Right lung (tissue), 10 donors: ENCODE measurements at places on chromosomes 1 and 21. TPM values are rescaled to one million over a fixed set of nuclear protein-coding genes. Genes with fewer than 3 reads are reported as not detected.

ARHGEF11 gene
- 29.6 TPM for polyA plus RNA-seq

C1orf21 gene
- polyA plus RNA-seq = 40.2 TPM

ZNF593OS gene
- polyA plus RNA-seq = 1.9 TPM

SPSB1 gene
- 6.5 TPM for polyA plus RNA-seq

SLC1A7 gene
- polyA plus RNA-seq = 0.58 TPM

SEMA4A gene
- polyA plus RNA-seq = 15.2 TPM

SPRR5 gene
- polyA plus RNA-seq = not detected

PRAMEF15 gene
- not detected for polyA plus RNA-seq

SH2D5 gene
- polyA plus RNA-seq = 0.05 TPM

RNU1-1 gene
- polyA plus RNA-seq = 2.7 TPM

LPAR3 gene
- polyA plus RNA-seq = 2.1 TPM

RALGPS2 gene
- polyA plus RNA-seq = 22.4 TPM

LSM10 gene
- 15.1 TPM for polyA plus RNA-seq

CIART gene
- 8.1 TPM for polyA plus RNA-seq

KRTAP21-2 gene
- polyA plus RNA-seq = not detected

PTGER3 gene
- polyA plus RNA-seq = 0.18 TPM

HES3 gene
- polyA plus RNA-seq = not detected

WDR26 gene
- 104 TPM for polyA plus RNA-seq

S100A9 gene
- polyA plus RNA-seq = 33.5 TPM

SPATA45 gene
- polyA plus RNA-seq = 0.37 TPM

CCDC30 gene
- polyA plus RNA-seq = 15.0 TPM

PRR9 gene
- polyA plus RNA-seq = not detected

SASS6 gene
- 9.7 TPM for polyA plus RNA-seq

DNA sequence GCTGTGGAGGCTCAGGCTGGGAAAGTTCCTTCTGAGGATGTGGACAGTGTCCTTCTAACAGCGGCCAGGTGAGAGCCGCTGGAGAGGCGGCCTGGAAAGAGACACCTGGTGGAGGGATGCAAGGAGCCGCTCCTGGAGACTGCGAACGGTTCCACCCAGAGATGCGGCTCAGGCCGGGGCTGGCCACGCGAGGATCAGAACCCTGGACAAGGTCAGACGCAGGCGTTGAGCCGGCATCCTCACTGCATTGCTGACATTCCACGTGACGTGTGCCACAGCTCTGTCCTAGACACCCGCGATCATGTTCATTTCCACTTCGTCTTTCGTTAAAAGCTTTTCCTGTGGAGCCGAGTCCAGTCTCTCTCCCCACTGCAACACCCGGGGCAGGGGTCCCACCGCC is 28.8 kb downstream of the CFAP74 start:
- DNase-seq = no peak

DNA sequence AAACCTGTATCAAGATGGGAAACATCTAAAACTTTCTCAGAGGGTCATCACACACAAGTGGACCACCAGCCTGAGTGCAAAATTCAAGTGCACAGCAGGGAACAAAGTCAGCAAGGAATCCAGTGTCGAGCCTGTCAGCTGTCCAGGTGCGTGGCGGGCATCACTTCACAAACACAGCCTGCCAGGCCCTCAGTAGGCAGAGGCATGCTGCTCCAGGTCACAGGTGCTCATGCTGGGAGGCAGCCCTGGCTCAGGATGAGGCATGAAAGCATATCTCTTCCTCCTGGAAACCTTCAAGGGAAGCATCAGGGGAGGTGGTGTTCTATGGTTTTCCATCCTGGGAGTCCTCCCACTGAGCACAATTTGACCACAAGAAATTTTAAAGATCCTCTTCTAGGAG is 6.3 kb downstream of the CD2 start:
- no peak for DNase-seq

DNA sequence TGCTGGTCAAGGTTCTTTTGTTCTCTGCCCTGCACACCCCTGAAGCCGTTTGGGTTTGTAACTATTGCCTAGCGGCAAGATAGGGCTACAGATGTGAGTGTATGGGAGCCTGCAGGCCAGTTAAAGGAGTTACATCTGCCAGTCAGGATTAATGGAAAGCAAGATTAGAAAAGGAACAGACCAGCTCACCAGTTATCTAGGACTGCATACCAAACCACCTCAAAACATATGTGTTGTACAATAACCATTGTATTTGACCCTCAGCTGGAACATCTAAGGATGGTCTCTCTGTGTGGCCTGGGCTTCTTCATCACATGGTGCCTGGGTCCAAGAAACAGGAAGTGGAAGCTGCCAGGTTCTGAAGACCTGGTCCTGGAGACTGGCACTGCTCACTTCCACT is 52.5 kb upstream of the FBXO28 start:
- DNase-seq = no peak

DNA sequence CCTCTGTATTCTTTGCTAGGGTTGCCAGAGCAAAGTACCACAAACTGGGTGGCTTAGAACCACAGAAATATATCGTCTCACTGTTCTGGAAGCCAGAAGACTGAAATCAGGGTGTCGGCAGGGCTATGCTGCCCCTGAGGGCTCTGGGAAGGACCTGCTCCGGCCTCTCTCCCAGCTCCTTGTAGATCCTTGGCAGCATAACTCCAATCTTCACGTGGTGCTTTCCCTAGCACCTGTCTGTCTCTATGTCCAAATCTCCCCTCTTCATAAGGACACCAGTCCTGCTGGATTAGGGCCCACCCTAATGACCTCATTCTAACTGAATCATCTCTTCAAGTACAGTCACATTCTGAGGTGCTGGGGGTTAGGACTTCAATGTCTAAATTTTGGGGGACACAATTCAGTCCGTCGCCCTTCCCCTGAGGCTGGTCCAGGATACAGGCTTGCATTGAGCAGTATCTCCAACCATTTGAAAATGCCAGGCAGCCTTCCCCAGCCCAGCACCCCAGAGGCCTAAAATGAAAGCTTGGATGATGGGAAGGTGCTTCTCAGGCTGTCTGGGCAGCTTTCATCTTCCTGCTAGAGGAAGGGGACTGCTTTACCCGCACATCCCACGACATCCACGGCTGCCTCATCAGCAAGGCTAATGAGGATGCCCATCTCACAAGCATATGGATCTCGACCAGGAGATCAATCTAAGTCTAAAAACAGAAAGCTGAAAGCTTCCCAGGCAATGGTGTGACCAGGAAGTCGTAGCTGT is 24.7 kb downstream of the TRIM67 start:
- no peak for DNase-seq

DNA sequence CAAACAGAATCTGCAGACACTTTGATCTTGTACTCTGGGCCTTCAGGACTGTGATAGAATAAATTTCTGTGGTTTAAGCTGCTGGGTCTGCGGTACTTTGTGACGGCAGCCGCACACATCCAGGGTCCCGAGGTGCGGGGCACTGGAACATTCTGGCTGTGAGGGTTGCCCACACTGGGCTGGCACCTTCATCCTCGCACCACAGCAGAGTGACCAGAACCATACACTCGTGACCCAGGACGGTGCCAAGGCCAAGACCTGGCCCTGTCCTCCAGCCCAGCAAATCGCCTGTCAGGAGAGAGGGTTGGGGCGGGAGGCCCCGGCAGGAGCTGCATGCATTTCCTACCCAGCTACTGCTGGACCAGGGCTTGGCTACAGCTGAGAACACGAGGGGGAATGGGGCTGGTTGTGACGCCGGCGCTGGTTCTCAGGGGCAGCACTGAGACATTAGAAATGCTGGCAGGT is 2.6 kb upstream of the FTCD start:
- no peak for DNase-seq

GRCh38 chr1:229537894-229538293 is 20.6 kb downstream of the ABCB10 start:
- no peak for DNase-seq

GRCh38 chr1:26363549-26364448 is 8.8 kb downstream of the ZNF683 start:
- peak; percentile 40 for DNase-seq

GRCh38 chr1:93778457-93778856 is 96.8 kb upstream of the BCAR3 start:
- no peak for DNase-seq

GRCh38 chr1:243253926-243254232 is 1.2 kb downstream of the CEP170 start:
- DNase-seq = no peak

GRCh38 chr1:237211031-237211430 is 169.0 kb downstream of the RYR2 start:
- DNase-seq = no peak

DNA sequence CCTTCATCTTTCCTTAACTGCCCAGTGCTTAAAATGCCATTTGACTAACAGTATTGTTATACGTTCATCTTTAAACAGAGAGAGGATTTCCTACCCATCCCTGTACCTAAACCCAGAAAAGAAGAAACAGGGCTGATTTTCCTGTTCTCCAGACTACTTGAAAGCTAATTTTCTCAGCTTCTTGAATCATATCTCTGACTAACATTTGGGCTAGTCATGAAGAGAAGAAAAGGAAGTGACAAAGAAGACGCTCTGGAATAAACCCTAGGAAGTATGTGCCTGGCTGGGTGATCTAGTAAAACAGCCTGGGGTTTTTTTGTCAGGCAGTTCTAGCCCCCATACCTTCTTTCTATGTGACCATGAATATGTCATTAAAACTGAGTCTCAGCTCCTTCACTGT is 44.8 kb upstream of the SGIP1 start:
- DNase-seq = no peak

DNA sequence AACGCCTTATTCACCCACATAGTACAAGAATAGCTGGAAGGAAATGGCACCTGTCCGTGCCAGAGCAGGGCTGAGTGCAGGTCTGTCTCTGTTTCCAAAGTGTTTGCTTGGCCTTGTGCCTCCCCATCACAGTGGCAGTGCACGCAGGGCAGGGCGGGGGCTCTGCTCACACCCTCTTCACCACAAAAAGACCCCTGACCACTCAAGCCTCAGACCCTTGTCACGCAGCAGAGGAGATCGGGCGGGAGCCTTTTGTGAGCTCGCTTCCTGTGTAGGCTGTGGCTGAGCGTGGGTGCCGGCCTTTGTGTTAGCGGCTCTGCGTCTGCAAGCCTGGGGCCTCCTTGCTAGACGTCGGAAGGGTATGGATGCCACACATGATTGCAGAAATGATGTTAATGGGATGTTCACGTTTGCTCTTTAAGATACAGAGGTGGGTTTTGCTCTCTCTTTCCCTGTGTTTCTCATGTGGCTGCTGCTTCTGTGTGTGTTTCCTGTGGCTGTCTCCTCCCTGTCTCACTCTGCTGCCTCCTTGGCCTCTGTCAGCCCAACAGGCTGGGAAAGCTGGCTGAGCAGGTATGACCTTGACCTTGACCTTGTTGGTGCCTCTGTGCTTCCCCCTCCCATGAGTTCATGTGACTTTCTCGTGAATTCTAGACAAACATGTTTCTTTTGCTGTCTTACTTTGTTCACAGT is 45.4 kb downstream of the S100B start:
- DNase-seq = no peak

DNA sequence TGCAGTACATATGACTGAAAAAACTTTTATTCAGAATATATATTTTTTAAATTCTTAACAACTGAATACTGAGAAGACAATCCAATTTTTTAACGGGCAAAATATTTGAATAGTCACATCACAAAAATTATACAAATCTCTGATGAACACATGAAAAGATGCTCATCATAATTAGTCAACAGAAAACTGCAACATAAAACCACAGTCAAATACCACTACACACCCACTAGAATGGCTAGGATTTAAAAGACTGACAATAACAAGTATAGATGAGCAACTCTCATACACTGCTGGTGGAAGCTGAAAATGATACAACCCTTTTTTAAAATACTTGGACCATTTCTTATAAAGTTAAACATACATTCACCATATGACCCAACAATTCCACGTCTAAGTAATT is 87.7 kb upstream of the TNFSF4 start:
- DNase-seq = no peak

- peak; percentile 88 for DNase-seq
These were observed at the start of gene IQCC for GRCh38 chr1:32205401-32206370. TSS of gene IQCC (plus strand) at chr1:32205671. CDS start at chr1:32205682, 11 bp downstream.

GRCh38 chr1:25872713-25873112 is 2.8 kb downstream of the PAQR7 start:
- no peak for DNase-seq

- DNase-seq = no peak
These were observed 27.8 kb upstream of the RNF187 start for GRCh38 chr1:228459091-228459993.

GRCh38 chr1:221118176-221118937 is 239.1 kb downstream of the HLX start:
- no peak for DNase-seq

GRCh38 chr1:162632698-162633080 is 425 bp downstream of the DDR2 start:
- peak; percentile 66 for DNase-seq

DNA sequence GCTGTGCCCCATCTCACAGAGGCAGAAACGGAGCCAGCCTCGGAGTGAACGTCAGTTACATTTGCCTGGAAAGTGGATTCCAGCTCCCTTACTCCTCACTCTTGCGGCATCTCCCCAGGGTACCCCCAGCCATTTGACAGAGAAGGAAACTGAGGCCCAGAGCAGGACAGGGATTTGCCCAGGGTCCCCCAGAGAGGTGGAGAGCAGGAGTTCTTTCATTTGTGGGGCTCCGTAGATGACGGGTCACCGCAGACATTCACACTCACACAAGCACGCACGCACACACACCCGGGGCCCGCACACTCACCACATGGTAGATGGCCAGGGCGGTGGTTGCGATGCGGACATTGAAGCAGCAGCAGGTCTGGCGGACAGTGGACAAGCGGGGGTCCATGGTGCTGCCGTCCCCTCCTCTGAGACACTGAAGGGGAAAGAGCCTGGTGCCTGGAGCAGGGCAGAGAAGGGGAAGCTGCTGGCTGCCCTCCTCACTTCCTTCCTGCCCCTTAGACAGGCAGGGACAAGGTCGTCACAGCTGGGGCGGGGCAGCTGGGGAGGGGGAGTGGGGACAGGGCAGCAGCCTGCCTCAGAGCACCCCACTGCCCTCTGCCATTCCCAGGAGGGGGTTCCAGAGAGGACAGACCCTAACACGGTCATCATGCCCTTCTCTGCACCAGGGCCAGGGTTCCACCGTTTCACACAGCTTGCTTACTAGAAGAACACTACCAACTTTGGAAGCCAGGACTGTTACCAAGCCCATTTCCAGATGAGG is at the start of gene LAPTM5:
TSS of gene LAPTM5 (minus strand) at position 423 of the 769 bp plus-strand sequence. CDS start at position 394, 29 bp downstream.
- no peak for DNase-seq

DNA sequence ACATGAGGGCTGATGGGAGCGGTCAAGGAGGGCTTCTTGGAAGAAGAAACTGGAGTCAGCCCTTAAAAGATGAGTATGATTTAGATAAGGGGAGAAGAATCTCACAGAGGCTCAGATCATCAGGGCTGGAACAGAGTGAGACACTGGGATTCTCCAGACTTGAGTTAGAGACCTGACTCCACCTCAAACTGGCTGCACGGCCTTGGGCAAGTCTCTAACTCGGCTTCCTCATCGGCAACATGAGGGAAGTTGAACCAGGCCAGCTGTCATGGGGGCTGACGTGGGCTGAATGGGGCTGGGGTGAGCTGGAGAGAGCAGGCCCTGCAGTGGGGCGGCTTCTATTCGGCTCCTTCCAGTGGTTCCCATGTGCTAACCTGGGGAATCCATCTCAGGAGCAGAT is 2.5 kb downstream of the C1QC start:
- DNase-seq = no peak

GRCh38 chr1:231106347-231106746 is 55.5 kb upstream of the TRIM67 start:
- DNase-seq = peak; percentile 62
